ENCODE measurements at places on chromosomes 1 and 21. TPM values are rescaled to one million over a fixed set of nuclear protein-coding genes. Genes with fewer than 3 reads are reported as not detected.

GRCh38 chr1:20078171-20078651, 8.2 kb downstream of the PLA2G5 start:
- DNase-seq, result no peak

DNA sequence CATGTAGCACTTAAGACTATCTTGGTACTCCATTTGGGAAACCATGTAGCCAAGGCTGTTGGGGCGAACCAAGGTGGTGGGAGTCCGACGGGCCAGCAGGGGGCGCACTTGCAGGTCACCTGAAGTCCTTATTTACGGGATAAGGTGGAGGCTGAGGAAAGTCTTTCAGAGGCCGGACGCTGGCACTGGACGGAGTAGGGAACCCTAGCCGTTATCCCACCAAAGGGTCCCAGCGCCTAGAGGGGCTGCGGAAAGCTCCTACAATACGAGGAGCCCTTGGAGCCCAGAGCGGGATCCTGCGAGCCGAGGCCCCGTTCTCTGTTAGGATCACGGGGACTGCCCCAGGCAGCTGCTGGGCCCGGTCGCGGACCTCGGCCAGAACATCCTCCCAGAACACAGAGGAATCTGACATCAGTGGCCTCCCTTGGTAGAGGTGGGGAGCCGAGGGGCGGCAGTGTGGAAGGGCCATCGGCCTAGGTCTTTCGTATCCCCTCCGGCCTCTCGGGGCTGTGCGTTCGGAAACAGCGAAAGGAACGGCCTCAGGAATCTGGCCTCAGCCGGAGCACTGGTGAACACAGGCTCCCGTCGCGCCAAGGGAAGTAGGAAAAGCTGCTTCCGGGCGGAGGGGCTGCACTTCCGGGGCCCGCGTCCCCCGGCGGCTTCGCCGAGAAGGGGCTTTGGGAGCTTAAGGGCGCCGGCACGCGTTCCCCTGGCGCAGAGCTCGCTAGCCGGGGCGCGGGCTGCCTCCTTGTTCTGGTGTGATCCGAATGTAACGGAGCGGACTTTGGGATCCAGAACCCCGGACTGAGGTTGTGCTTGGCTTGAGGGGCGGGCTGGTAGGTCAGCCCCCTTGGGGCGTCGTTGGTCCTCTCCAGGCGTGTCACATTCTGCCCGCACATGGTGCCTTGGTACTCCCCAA, 29.9 kb upstream of the RPTN start:
- DNase-seq, result peak; percentile 84

GRCh38 chr1:22375601-22376000, 76.0 kb upstream of the ZBTB40 start:
- no peak for DNase-seq

DNA sequence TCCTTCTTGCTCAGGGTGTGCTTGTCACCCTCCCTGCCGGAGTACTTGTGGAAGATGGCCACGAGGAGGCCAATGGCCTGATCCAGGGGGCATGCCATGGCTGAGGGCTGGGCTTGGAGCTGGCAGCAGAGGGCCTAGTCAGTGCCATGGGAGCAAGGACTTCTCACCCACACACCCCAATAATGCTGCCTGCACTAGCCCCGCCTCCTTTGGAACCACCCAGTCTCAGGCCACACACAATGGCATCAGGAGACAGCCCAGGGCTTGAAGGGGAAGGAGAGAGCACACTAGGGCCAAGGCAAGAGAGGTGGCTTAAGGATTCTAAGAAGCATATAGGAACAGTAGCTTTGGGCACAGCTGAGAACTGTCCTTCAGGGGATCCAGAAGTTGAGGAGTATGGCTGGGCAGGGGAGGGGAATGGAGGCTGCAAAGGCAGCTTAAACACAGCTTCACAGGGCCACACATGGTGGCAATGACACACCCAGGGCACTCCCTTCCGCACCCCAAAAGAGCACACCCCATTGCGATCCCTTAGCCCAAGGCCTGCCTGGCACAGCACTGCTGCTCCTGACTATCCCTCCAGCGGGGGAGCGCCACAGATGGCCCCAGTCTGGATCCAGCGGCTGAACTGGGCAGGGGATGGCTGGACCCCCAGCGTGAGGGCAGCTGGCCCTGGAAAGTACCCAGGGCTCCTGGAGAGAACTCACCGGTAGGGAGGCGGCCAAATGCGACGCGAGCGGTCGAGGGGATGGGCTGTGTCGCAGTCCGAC, at the start of gene S100A6:
Gene S100A6 (minus strand): TSS at position 750 of the 770 bp plus-strand sequence. CDS start 652 bp downstream, at position 98.
- no peak for DNase-seq

DNA sequence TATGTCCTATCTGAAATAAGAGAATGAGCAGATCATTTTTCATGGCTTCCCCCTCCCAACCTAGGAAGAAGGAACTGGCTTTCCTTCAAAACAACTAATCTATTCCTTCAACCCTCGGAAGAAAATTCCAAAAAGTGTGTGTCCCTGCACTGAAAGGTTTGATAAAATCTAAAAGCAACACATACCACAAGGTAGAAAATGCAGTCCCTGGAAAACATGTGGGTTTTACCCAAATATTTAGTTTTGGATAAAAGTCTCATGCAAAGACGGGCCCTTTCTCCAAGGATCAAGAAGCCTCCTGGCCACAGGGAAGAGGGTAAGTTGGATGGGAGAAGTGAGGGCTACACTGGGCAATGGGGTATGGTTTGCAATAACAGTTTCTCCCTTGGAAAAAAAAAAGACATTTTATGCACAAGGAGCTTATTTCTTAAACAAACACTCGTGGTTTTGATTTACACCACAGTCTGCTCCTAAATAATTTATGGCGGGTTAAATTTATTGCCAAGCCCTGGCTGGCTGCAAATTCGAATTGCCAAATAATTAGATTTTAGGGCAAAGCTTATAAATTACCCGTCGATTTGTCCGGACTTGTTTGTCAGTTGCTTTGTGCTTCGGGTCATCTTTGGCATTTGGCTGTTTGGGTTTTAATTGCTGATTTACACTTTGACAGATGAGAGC, 28.9 kb downstream of the ERI3 start:
- DNase-seq, result no peak

GRCh38 chr1:154546264-154547063, 12.0 kb downstream of the UBE2Q1 start:
- no peak for DNase-seq

DNA sequence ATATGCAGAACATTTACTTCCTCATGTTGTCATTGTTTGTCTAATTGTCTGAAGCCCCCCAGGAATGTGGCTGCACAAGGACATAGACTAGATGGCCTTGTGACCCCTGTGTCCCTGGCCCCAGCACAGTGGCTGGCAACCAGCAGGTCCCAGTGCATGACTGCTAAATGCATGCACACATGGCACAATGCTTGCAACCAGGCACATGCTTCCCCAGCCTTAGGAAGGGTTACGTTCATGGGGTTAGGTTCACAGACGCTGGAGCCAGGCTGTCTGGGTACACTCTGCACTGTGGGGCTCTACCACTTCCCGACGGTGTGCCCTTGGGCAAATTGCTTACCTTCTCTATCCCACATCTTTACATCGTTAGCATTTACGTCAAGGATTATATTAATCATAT, 21.2 kb upstream of the CLIC6 start:
- DNase-seq, result no peak

- DNase-seq, result no peak
These were observed 28.3 kb upstream of the NFASC start for GRCh38 chr1:204842369-204842768.

GRCh38 chr21:44350773-44351481, 2.5 kb upstream of the TRPM2 start:
- peak; percentile 93 for DNase-seq

GRCh38 chr1:22932803-22933470, 39.7 kb downstream of the LACTBL1 start:
- DNase-seq, result peak; percentile 34

DNA sequence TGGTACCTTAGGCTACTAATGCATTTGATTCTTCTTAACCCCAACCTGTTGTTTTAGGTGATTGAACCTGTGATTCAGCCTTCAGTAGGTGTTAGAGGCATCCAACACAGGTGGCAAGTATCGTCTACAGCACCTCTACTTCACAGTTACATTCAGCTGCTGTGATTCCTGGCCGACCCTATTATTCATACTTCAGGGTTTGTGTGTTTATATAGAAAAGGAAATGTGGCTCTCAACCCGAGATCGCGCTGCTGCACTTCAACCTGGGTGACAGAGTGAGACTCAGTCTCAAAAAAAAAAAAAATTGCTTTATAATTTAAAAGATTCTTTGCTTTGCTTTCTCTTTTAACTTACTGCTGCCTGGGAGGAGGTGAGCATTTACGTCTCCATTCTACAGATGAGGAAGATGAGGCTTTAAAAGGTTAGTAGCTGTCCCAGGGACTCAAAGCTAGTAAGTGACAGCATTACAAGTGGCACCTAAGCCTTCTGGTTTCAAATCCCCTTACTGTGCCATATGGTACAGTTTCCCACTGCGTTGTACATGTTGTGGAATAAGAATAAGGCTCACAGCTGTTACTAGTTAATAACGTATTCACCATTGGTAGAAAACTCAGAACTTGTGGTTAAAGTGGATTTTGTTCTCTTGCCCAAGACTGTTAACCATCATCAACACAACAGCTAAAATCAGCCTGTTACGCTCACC, 9.9 kb upstream of the GPR25 start:
- no peak for DNase-seq

- no peak for DNase-seq
These were observed 13.1 kb upstream of the PRRC2C start for GRCh38 chr1:171472183-171472647.

GNAT2 gene
- total RNA-seq, result not detected

SPRR2E gene
- not detected for total RNA-seq

CAPN8 gene
- total RNA-seq, result not detected

KLHL20 gene
- 28.5 TPM for total RNA-seq

ST6GALNAC3 gene
- total RNA-seq, result 1.6 TPM

SHE gene
- total RNA-seq, result 0.10 TPM

NPL gene
- total RNA-seq, result 4.3 TPM

ANGPTL3 gene
- total RNA-seq, result not detected

Data from chondrocyte (in vitro differentiated cells).